Fibroblast of skin of right biceps (primary cell): ENCODE measurements at places on chromosomes 11 and 22.

DNA sequence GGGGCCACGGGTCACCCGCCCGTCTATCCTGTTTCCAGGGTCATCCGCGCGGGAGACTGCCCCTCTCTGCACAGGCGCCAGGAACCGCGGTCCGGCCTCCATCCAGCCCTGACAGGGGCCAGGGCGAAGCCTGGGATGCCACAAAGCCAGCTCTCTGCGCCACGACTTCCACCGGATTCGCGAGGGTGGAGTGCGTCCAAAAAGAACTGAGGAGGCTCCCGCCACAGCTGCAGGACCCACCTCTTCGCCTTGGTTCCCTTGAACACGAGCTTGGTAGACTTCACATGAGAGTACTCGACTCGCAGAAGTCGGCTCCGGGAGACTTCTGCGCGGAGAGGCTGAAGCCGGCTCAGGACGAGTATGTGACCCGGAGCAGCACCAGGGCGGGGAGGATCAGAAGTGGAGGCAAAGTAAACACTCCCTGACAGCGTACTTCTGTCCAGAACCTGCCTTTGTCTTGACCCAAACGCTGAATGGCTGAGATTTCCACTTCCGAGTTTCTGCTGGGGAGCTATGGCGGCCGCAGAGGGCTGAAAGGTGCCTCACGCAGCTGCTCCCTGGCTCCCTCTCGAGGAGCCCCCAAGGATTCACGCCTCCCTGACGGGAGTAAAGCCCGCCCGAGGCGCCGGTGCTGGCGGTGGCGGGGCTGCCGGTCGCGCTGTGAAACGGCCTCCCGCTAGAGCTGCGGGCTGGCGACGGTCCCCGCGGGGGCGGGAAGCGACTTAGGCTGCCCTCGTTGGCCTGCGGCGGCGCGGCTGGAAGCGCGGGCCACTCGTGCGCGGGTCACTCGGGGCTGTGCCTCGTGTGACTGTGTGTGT lies 4566.7 kb upstream of the OR11H1 start:
- DNase-seq = no peak

- no peak for DNase-seq
Observed at GRCh38 chr22:47409539-47410275, 647.3 kb downstream of the TBC1D22A start.

GRCh38 chr22:29722587-29722986 lies 2.8 kb downstream of the CABP7 start:
- no peak for DNase-seq

- peak; percentile 26 for DNase-seq
Observed at GRCh38 chr11:66479394-66480116, 679 bp upstream of the DPP3 start.

- no peak for DNase-seq
Observed at GRCh38 chr11:36408498-36409136, 101.5 kb downstream of the TRAF6 start.

GRCh38 chr22:32574411-32574810 lies 99.8 kb downstream of the FBXO7 start:
- DNase-seq = no peak

DNA sequence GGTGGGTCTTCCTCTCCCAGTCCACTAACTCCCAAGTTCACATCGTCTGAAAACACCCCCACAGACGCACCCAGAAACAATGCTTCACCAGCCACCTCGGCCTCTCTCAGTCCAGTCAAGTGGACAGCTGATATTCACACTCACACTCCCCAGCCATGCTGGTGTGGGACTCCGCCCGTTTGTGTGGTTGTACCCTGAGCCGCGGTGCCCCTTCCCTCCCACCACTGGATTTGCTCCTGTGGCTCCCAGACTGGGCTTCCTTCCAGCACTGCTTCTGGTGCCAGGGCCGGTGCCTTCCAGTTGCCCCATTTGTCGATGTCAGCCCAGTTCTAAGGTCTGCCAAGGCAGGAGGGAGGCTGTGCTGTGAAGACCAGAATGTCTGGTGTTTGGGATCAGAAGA lies 37.9 kb upstream of the PLET1 start:
- DNase-seq = no peak
